ENCODE measurements at places on chromosomes 16 and 17. TPM values are rescaled to one million over a fixed set of nuclear protein-coding genes. Genes with fewer than 3 reads are reported as not detected.

GRCh38 chr16:85316321-85316919, 204.1 kb upstream of the CIBAR2 start:
- peak overlapping the region; percentile 51 for H3K27ac ChIP-seq
- DNase-seq, result peak; percentile 55
- H3K36me3 ChIP-seq, result no peaks in the 10 kb centered on the region
- H3K4me3 ChIP-seq, result no peak overlapping the region

DNA sequence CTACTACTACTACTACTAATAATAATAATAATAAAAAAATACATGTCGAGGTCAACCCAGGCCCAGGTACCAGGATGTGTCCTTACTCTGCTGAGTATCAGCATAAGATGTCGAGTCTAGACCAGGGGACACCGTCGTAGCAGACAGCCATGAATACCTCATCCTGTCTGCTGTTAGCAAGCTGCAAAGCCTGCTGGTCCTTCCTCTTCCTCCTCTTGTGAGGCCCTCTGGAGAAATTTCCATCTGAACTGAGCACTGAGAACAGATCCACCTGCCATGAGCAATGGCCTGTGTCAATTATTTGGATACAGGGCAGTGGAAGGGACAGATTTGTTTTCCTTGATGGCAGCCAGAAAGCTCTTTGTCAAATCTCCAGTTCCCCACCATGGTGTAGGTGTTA, 168.5 kb downstream of the XYLT1 start:
- no peaks in the 10 kb centered on the region for H3K36me3 ChIP-seq
- H3K4me1 ChIP-seq, result peaks cover 20% of the 10 kb centered on the region
- H3K4me3 ChIP-seq, result no peak overlapping the region
- no peak overlapping the region for H3K27ac ChIP-seq
- H3K27me3 ChIP-seq, result no peaks in the 10 kb centered on the region
- no peak for DNase-seq

SLFN12L gene
- 0.13 TPM for total RNA-seq

DNA sequence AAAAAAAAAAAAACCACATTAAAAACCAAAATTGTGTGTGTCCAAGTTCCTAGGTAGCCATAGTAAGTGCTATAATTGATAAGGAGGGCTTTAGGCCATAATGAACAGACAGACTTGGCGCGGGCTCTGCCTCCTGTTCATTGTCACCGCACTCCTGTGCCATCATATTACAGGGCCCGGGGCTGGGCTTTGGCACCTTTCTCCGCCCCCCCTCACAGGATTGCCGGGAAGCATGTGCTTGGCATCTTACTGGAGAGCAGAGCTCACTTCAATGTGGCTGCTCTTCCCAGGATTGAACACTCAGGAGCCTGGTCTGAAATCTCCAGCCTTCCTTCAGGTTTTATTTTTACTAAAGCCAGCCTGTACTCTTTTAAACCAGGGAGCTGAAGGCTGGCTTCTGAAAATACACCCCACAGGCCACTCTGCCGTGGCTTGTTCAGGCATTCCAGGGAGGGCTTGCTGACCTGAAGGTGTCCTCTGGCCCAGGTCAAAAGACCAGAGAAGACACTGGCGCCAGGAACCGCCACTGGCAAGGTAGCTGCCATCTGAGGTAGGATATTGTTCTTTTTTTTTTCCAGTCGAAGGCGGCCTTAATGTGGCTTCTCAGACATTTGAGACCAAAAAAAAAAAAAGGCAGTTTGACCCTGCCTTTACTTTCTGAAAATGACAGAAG, 39.3 kb downstream of the DHRS7B start:
- no peaks in the 10 kb centered on the region for H3K36me3 ChIP-seq
- peak overlapping the region; percentile 5 for H3K4me3 ChIP-seq
- H3K27ac ChIP-seq, result peak overlapping the region; percentile 87
- H3K4me1 ChIP-seq, result peaks cover 36% of the 10 kb centered on the region
- DNase-seq, result peak; percentile 49
- H3K27me3 ChIP-seq, result no peaks in the 10 kb centered on the region

GRCh38 chr17:65455972-65456343, 105.5 kb downstream of the AXIN2 start:
- no peaks in the 10 kb centered on the region for H3K36me3 ChIP-seq
- no peak overlapping the region for H3K4me3 ChIP-seq
- peak; percentile 77 for DNase-seq
- peaks cover 12% of the 10 kb centered on the region for H3K27me3 ChIP-seq
- H3K27ac ChIP-seq, result no peak overlapping the region

GRCh38 chr16:77925531-77925930, 96.8 kb upstream of the CLEC3A start:
- no peaks in the 10 kb centered on the region for H3K4me1 ChIP-seq
- DNase-seq, result no peak
- H3K4me3 ChIP-seq, result no peak overlapping the region
- H3K27me3 ChIP-seq, result no peaks in the 10 kb centered on the region

All from muscle of leg (tissue), 16 donors.